ENCODE measurements at places on chromosomes 6 and 20.

DNA sequence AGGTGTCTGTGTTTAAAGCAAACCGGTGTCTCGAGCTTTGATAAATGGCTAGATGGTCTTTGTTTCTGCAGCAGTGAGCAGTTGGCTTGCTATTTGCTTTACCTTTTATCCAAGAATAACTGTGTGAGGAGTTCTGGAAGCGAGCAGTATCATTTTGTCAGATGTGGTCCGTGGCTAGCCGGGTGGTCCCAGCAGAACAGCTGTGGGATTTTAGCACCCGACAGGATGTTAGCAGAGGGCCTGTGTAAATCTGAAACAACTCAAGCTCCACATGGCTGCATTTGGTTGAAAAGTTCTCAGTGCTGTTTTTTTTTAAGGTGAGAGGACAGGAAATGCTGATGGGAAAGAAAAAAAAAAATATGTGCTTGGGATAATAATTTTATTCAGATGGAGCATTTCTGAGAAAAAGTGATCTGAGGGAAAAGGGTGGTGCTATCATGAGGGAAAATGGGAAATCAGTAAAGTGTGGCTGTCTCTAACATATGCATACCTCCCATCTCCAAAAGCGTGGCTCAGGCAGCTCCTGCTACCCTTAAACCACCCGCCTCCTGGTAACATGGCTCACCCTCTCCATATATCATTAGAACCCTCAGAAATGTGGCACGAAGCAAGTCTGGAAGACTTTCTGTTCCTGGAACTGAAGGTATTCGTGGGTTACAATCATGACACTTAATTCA lies 215.4 kb downstream of the TSHZ2 start:
- no peak for DNase-seq

DNA sequence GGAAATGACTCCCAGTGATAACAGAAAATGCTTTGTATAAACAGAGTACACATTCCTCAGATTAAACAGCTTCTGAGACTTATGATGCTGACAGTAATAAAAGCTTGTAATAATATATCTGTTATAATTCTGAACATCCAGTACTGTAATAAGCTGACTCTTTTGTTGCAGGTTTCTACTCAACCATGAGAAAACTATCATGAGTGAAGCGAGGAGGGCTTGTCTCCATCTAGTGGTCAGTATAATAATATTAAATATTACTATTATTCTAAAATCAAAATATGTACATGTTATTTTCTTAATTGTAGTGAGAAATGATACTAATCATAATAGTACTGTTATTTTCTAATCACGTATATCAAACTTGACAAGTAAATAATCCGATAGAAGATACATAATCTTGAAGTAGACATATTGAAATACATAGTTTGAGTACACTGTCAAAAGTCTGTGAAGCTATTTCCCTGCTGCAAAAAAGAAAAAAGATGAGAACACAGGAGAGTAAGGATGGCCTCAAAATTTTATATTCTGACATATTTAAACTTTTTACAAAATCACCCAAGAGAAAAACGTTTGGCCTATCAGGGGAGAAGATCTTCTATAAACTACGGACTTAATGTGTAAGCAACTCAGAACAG lies 183.1 kb downstream of the MOXD1 start:
- DNase-seq, result no peak

GRCh38 chr6:121849477-121849876 lies 414.0 kb downstream of the GJA1 start:
- peak; percentile 30 for DNase-seq

- no peak for DNase-seq
Observed at GRCh38 chr6:169283924-169284323, 30.3 kb upstream of the THBS2 start.

DNA sequence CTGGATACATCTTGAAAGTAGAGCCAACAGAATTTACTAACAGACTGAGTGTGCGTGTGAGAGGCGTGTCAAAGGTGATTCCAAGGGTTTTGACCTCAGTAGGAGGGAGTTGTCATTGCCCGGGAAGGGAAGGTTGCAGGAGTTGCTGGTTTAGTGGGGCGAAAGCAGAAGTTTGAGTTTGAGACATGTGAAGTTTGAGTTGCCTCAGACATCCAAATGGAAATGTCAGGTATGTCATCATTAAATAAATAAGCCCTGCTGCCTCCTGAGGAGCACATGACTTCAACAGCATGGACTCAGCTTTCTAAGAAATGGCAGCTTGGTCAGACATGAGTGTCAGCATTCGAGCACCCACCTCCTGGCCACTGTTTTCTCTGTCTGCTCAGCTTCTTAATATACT lies 26.6 kb upstream of the TGM2 start:
- DNase-seq, result no peak

Data from trophoblast cell (in vitro differentiated cells and primary cell).